D721Med (cell line): ENCODE measurements at places on chromosomes 4 and X.
A peak's percentile ranks its signal among the peaks of the same experiment; 100 is the strongest.

DNA sequence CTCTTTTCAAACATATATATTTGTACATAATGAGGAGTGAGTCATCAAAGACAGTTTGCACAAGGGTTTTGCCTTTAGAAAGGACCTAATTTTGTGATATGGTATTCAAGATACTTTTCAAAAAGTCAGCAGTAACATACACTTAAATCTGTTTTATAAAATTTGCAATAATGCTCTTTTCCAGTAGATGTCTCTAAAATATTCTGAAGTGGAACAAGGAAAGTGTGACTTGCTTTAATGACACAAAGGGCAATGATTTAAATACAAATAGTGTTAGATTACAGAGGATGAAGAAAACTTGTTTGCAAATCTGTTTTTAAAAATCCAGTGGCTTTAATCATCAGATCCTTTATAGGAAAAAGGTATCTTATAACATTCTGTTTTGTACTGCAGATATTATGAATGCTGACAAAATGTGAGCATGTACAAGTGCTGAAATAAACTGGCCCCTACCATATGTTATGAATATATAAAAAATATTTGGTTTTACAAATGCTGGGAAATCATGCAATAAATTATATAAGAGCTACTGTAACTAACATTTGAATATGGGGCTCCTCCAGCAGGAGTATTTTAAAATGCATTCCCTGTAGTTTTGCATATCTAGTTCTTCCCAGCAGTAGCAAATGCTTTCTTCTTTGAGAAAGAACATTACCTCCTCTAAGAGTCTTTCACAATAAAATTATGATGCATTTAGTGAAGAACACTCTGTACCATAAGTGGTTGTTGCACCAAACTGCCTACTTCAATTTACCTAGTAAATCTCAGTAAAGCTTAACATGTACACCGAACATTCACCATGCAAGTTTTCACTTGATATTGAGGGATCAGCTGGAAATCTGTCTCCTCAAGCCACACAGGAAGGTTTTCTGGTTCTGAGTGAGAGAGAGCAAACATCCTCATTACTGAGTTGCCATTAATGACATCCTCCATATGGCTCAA is 20.2 kb downstream of the MMRN1 start:
- no peak for DNase-seq

DNA sequence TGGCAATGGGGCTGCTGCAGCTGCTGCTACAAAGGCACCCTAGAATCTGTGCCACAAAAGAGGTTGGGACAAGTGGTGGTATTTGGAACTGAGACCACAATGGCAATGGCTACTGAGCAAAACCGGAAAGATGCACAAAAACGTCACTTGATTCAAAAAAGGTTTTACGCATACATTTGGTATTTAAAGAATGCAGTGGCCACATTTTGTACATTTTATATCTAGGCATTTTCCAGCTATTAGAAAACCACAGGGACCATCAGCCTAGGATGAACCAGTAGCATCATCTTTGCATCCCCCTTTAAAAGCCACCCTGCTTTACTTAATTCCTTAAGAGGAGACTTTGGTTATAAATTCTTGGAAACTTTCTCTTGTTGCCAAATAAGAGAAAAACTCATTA is 104.8 kb upstream of the CXCL13 start:
- no peak for DNase-seq

- DNase-seq: no peak
Observed at GRCh38 chrX:100654261-100654660, 10.3 kb downstream of the SRPX2 start.

GRCh38 chr4:26936284-26937065 is 75.8 kb downstream of the STIM2 start:
- no peak for DNase-seq

GRCh38 chrX:49073601-49074575 is at the start of gene PRAF2:
PRAF2 (minus strand) TSS chrX:49074002; CDS start chrX:49073987, 15 bp downstream.
- DNase-seq: peak; percentile 92

- no peak for DNase-seq
Observed at GRCh38 chr4:109947918-109948317, 35.2 kb downstream of the EGF start.

DNA sequence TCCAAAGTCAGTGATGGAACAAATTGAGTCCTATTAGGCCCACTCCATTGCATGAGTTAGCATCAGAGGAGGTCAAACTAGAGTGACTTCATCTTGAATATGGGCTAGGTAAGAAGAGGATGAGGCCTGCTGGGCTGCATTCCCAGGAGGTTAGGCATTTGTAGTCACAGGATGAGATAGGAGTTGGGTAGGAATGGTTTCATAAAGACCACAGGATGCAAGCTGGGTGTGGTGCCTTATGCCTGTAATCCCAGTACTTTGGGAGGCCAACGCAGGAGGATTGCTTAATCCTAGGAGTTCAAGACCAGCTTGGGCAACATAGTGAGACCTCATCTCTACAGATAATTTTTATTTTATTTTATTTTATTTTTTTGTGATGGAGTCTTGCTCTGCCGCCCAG is 26.8 kb downstream of the PDGFRA start:
- DNase-seq: no peak

DNA sequence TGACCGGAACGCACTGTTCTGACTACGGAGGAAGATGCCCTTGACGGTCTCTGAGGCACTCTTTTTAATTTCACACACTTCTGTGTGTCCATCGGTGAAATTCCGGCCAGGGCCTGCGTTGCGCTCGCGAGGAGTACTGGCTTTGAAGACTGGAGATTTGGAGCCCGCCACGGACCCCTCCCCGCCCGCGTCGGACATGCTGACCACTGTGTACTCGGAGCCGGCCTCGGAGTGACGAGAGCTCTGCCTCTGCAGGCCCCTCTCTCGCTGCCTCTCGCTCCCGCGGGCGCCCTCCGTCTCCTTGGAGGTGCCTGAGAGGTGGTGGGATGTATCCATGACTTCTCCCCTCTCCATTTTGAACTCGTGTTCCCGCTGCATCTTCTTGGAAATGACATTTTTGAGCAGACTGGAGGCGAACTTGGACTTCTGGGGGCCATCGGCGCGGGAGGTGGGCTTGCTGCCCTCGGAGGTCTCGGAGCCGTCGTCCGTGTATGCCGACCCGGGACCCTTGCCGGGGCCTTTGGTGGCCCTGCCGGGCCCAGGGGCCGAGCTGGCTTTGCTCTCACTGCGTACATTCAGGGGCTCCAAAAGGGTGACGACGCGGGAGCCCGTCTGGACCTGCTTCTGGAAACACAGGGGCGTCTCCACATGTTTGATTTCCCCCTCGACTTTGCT is 5.7 kb downstream of the C4orf54 start:
- no peak for DNase-seq

GRCh38 chr4:4593596-4594284 is 51.9 kb upstream of the STX18 start:
- no peak for DNase-seq

DNA sequence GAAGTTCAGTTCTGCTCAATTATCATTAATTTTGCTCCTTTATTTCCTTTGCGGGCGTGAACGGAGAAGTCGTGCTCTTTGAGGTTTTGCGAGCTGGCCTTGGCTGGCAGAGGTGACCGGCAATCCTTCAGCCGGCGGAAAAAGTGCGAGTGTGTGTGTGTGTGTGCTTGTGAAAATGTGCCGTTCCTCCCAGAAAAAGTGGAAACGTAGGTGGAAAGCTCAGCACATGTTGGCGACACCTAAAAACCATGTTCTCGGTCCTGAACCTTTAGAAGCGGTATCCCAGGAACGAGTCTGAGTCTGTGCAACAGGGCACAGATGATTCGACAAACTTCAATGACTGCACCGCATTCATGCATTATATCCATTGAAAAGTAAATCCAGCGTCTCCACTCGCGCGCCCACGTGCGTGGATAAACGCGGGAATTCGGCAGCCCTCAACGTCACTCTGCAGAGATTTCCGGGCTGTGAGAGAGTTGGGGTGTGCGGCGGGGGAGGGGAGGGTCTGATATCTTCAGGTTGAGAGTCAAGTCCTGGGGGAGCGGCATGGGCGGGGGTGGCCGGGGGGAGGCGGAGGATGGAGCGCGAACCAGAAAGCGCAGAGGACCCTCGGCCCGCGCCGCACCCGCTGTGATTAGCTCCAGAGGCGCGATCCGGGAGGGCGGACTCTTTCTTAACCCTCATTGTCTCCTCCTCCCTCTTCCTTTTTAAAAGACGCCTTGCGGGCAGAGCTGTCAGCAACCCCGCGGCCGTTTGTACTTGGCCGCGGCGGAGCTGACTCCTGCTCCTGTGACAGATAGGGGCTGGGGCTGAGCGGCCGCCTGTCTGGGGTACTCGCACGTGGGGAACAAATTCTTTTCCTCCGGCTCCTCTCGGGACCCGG is at the start of gene SHISA3:
Gene SHISA3 (plus strand): TSS at position 737 of the 883 bp plus-strand sequence. CDS start 569 bp downstream, outside the sequence.
- peak; percentile 48 for DNase-seq

GRCh38 chrX:9134366-9134765 is 100.4 kb upstream of the FAM9B start:
- no peak for DNase-seq

DNA sequence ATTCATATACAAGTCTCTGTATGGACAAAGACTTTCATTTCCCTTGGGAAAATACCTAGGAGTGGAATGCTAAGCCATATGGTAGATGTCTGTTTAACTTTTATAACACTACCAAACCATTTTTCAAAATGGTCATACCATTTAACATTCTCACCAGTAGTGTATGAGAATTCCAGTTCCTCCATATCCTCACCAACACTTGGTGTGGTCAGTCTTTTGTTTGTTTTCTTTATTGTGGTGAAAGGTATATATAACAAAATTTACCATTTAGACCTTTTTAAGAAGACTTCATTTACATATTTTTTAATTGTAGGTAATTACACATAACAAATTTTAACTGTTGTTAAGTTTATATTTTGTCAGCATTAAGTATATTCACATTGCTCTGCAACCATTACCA is 12.7 kb upstream of the APLN start:
- DNase-seq: no peak

GRCh38 chr4:116573540-116573939 is 511.8 kb downstream of the TRAM1L1 start:
- DNase-seq: no peak

DNA sequence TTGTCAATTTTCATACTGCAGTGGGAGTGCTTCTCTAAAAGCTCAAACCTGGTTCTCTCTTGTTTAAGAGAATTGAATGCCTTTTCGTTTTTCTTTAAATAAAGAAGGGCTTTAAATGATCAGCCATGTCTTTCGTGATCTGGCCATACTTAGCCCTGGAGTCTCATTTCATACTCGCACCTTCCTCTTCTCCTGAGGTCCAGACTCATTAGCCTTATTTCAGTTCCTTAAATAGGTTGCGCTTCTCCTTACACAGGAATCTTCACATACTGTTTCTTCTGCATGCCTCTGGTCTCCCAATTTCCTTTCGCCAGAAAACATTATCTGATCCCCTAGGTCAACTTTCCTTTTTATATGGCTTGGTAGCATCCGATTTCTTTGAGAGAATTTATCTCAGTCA is 565.6 kb upstream of the TENM3 start:
- DNase-seq: no peak

DNA sequence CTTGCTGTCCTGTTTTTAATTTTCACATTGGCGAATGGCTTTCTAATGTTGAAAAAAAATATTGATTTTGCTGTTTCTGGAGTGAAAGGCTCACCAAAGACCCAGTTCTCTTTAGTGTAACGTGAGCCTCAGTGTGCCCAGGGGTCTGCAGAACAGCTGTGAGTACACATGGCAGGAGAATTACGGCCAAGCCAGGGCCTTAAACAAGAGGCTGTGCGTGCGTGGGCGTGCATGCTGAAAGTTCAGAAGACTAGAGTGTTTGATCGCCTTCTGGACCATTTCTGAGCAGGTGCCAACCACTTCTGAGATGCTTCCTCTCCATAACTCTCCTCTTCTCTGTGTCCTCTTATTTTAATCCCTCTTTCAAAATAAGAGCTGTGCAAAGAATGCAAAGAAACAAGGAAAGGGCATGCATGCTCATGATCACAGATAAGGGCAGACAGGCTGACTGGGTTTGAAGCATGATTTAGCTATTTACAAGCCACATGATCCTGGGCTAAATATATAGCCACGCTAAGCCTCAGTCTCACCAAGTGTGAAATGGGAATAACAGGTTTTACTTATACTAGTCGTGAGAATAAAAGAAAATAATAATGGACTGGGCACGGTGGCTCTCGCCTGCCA is 9.9 kb downstream of the PHEX start:
- no peak for DNase-seq

DNA sequence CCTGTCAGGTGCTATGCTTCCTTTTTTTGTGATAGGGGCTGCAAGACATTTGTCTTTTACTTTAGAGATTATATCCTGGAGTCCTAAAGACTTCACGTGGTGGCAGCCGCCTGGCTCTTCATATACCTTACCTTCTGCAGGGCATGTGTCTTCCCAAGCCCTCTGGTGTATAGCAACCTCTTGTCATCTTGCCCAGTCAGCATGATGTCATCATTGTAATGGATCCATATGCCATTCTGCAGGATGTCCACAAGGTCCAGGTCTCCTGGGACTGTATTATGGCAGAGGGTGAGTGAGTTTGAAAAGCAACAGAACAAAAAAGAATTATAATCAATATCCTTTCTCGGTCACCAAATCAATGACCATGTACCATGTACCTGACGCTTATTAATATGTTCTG is 82.2 kb upstream of the SCOC start:
- no peak for DNase-seq

- no peak for DNase-seq
Observed at GRCh38 chr4:55444827-55445226, 49.1 kb downstream of the TMEM165 start.

GRCh38 chrX:138914767-138915166 is 203.2 kb upstream of the FGF13 start:
- no peak for DNase-seq

- DNase-seq: no peak
Observed at GRCh38 chrX:38654302-38654701, 93.0 kb downstream of the TSPAN7 start.

DNA sequence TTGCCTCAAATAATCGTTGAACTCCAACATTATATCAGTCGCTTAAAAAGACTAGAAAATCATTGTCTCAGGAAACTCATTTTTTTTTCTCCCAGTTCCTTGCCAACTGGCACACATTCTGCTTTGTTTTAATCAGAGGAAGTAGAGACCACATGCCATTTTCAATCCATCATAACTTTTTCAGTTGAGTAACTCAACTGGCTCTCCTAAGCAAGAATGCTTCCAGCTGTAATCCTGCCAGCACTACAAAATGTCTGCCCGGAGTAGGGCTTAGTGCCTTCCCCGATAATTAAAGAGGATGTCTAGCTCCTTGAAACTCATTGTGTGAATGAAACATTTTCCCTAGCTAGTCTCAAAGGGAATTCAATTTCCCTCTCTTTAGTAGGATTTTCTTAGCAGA is 33.0 kb downstream of the FREM3 start:
- no peak for DNase-seq

DNA sequence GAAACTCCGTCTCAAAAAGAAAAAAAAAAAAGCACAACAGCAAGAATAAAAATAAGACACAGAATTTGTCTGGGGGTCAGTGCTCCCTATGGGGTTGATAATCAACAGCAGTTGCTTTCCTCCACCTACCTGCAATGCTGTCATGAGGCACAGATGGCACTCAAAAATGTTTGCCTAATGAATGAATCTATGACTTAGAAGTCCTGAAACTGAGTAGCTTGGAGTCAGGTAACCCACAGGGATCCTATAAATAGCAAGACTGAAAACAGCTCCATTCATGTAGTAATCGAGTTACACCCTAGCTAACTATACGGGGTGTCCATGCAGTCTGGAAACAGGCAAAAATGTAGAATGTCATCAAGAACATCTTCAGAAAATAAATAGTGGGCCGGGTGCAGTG is 19.8 kb upstream of the DDX3X start:
- DNase-seq: no peak
